ENCODE measurements at places on chromosomes 16 and 17. TPM values are rescaled to one million over a fixed set of nuclear protein-coding genes. Genes with fewer than 3 reads are reported as not detected.
A peak's percentile ranks its signal among the peaks of the same experiment; 100 is the strongest.

Gene TXNL4B
- 11.8 TPM for total RNA-seq

Gene GALR2
- total RNA-seq = not detected

Gene EMP2
- 23.4 TPM for total RNA-seq

Gene TEKT5
- total RNA-seq = 0.25 TPM

Gene CNP
- 230 TPM for total RNA-seq

Gene NOS2
- 0.91 TPM for total RNA-seq

- H3K36me3 ChIP-seq = peaks cover 15% of the 10 kb centered on the region
- no peak for DNase-seq
- peak overlapping the region; percentile 86 for H3K4me3 ChIP-seq
- peaks cover 43% of the 10 kb centered on the region for H3K4me1 ChIP-seq
- H3K27me3 ChIP-seq = no peaks in the 10 kb centered on the region
- peak overlapping the region; percentile 54 for H3K27ac ChIP-seq
Measured at GRCh38 chr17:47973541-47973940, 2.6 kb downstream of the CDK5RAP3 start.

GRCh38 chr16:80585764-80586163 lies 45.0 kb downstream of the DYNLRB2 start:
- H3K36me3 ChIP-seq = no peaks in the 10 kb centered on the region
- H3K27me3 ChIP-seq = peaks cover 37% of the 10 kb centered on the region
- H3K27ac ChIP-seq = no peak overlapping the region
- H3K4me1 ChIP-seq = no peaks in the 10 kb centered on the region
- no peak for DNase-seq
- no peak overlapping the region for H3K4me3 ChIP-seq

GRCh38 chr17:43952351-43952723 lies 1.4 kb downstream of the PYY start:
- no peaks in the 10 kb centered on the region for H3K36me3 ChIP-seq
- peaks cover 9% of the 10 kb centered on the region for H3K4me1 ChIP-seq
- no peak overlapping the region for H3K4me3 ChIP-seq

DNA sequence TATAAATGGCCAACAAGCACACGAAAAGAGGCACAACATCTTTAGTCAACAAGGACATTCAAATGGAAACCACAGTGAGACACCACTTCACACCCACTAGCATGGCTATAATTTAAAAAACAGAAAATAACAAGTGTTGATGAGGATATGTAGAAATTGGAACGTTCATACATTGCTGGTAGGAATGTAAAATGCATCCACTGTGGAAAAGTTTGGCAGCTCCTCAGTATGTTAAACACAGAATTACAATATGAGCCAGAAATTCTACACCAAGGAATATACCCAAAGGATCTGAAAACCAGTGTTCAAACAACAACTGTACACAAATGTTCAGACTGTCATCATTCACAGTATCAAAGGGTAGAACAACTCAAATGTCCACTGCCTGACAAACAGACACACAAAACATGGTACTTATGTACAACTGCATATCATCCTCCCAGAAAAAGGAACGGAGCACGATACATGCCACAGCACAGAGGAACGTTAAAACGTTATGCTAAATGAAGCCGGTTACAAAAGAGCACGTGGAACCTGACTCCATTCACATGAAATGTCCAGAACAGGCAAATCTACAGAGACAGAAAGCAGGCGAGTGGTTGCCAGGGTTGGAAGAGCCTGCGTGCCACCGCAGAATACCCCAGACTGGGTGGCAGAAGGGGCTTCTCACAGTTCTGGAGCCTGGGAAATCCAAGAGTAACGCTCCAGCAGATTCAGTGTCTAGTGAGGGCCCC lies 32.8 kb upstream of the METRNL start:
- no peak for DNase-seq
- H3K27ac ChIP-seq = no peak overlapping the region
- peaks cover 5% of the 10 kb centered on the region for H3K4me1 ChIP-seq
- H3K4me3 ChIP-seq = no peak overlapping the region
- no peaks in the 10 kb centered on the region for H3K27me3 ChIP-seq

DNA sequence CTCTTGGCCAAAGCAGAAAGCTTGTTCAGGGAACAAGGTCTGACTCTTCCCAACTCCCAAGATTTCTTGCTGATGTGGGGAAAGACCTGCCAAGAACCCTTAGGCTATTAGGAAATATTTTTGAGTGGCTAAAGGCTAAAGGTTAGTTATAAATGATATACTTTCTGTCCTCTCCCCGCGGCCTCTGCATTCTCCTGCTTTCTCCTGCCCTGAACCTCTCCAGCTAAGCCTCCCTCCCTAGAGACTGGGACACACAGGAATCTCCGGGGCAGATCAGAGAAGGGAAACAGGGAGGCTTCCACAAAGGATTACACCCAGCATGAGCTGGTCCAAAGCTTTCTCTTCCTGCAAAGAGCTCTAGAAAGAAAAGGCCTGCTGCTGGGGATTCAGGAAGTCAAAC lies 2.3 kb downstream of the SLC43A2 start:
- H3K4me3 ChIP-seq = peak overlapping the region; percentile 87
- H3K4me1 ChIP-seq = peaks cover 29% of the 10 kb centered on the region
- no peak for DNase-seq

DNA sequence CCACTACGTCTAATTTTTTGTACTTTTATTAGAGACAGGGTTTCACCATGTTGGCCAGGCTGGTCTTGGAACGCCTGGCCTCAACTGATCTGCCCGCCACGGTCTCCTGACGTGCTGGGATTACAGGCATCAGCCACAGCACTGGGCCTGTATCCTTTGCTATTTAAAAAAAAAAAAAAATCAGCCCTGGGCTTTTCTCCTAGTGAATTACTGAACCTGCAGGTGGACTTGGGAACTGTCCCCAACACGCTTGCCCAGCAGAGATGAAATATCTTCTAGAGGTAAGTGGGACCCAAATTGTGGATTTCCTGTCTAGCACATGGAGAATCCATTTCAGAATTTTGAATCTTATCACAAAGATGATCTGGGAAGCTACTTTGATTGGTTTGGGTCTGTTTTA lies 14.8 kb downstream of the CNOT1 start:
- no peak for DNase-seq
- H3K27me3 ChIP-seq = no peaks in the 10 kb centered on the region
- H3K27ac ChIP-seq = no peak overlapping the region
- peaks cover 2% of the 10 kb centered on the region for H3K4me1 ChIP-seq
- H3K4me3 ChIP-seq = no peak overlapping the region

DNA sequence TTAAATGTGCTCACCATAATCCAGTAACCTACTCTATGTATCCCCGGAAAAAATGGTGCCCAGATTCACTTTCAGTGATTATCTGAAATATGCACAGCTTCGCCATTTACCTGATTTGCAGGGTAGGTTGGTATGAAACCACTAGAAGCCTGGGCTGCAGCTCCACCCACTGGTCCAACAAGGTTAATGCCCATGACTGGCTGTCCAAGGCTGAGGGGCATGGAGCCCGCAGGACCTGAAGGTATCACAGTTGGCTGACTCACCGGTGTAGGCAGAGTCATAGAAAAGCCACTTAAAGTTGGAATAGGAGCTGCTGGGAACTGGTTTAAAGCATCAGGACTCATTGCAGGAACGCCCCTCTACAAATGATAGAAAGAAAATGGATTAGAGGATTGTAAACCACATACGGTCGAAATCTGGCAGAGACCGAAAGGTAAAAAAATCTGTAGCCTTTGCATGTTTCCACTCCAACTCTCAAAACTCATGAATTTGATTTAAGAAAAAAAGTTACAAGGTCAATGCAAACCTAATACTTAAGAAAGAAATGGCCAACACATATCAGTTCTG lies 38.6 kb downstream of the SYNRG start:
- H3K27me3 ChIP-seq = no peaks in the 10 kb centered on the region
- no peak overlapping the region for H3K4me3 ChIP-seq
- peaks cover 41% of the 10 kb centered on the region for H3K36me3 ChIP-seq
- peak; percentile 9 for DNase-seq

GRCh38 chr17:2396192-2396567 lies 4.7 kb downstream of the MNT start:
- H3K4me3 ChIP-seq = peak overlapping the region; percentile 99
- no peak for DNase-seq
- H3K4me1 ChIP-seq = peaks cover 57% of the 10 kb centered on the region

All from neural crest cell (in vitro differentiated cells).